ENCODE measurements at places on chromosomes 7 and 10.
A peak's percentile ranks its signal among the peaks of the same experiment; 100 is the strongest.

DNA sequence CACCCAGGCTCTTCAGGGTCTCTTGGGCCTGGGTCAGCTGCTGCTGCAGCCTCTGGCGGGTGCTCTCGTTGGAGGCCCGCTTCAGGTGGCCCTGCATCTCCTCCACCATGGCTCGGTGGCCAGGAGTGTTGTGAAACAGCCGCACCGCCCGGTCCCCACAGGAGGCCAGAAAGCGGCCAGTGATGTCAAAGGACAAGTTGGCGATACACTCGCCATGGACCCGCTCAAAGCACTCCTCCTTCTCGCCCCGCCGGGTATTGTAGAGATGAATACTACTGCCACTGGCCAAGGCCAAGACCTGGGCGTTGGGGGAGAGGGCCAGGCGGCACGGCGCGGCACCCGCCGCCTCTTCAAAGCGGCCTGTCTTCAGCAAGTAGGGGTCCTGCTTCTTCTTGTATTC is 7.9 kb downstream of the TBL2 start:
- no peak for DNase-seq

DNA sequence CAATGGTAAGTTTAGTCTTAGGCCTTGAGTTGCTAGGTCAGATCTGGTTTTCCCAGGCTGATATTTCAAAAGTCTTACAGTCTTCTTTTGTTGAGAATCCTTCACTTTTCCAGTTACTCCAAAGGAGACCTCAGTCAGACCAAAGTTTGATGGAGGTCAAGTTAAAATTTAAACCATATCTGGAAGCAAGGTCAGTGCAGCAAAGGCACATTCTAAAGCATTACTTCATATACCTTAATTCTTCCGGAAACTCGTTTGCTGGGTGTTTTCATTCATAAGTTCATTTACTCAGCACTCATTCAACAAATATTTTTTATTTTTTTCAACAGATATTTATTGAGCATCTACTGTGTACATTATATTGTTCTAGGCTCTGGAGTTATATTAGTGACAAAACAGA is 403.0 kb upstream of the LRGUK start:
- no peak for DNase-seq

DNA sequence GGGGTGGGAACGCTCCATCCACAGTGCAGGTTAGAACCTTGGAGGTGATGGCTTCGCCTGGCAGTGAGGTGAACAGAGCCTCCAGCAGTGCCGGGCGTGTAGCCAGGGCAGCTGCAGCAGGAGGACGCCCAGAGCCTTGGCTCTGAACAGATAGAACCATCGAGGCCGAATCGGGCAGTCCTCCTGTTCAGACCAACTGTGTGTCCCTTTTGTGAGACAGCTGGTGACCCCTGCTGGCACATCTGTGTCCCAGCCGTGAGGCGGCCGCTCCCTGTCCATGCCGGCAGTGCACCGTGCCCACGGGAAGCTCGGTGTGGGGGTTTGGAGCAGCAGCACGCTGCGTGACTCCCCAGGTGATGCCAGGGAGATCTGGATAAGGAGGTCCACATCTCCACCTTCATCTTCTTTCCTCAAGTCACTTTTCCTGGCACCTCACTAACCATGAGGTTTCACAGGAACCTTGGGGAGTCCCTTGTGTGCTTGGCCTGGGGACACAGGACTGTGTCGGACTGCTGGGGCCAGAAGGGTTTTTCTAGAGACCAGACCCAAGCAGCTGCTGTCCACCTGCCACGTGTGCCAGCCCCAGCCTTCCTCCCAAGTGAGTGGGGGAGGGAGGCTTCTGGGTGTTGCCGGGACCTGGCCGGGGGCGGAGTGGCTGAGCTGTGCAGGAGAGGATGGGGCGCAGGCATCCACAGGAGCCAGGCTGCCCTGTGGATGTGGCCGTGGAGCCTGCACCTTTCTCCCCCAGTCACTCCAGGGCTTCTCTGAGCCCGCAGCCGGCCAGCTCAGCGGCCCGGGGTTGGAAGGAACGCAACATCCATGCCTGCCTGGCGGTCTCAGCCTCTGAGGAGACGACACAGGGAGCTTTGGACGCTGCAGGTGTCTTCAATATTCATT is 69.4 kb downstream of the DNAJB6 start:
- DNase-seq, result no peak

DNA sequence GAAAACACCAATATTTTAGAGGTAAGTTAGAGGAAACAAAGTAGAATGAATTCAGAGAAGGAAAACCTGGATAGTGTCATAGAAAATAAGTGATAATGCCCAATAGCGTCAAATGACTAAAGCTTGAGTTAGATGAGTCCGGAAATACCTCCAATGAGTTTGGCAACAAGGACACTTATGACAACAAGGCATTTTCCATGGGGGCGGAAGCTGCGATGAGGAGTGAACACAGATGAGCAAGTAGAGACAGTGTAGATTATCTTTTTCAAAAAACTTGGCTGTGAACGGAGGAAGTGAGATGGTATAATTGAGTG is 383 bp upstream of the R3HCC1L start:
- DNase-seq, result no peak

GRCh38 chr7:47836503-47837202 is 111.6 kb downstream of the PKD1L1 start:
- DNase-seq, result no peak

DNA sequence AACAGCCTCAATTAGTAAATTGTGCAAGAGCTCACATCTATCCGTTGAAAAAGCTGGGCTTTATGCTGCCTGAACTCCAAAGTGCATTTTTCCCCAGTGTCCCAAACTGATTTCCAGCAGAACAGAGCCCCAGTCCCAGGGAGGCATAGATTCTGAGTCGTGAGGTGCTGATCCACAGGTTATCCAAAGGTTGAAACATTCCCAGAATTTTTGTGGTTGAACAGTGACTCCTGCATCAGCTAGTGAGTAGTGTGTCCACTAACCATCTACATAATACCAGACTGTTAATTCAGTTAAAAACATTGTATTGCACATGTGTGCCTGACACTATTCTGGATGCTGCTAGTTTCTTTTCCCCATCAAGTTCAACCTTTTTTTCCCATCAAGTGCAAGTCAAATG is 761.5 kb downstream of the GATA3 start:
- DNase-seq, result no peak

GRCh38 chr7:34136698-34137097 is 231.4 kb downstream of the BMPER start:
- no peak for DNase-seq

- DNase-seq, result no peak
These were observed 65.6 kb upstream of the IGFBP3 start for GRCh38 chr7:45986355-45987298.

- no peak for DNase-seq
These were observed 236.2 kb downstream of the PCLO start for GRCh38 chr7:82926477-82926876.

GRCh38 chr7:87517136-87517815 is 41.8 kb upstream of the ABCB4 start:
- no peak for DNase-seq

- DNase-seq, result no peak
These were observed 106.3 kb downstream of the GRK5 start for GRCh38 chr10:119313644-119314043.

GRCh38 chr7:36208997-36209813 is 56.2 kb downstream of the EEPD1 start:
- no peak for DNase-seq

DNA sequence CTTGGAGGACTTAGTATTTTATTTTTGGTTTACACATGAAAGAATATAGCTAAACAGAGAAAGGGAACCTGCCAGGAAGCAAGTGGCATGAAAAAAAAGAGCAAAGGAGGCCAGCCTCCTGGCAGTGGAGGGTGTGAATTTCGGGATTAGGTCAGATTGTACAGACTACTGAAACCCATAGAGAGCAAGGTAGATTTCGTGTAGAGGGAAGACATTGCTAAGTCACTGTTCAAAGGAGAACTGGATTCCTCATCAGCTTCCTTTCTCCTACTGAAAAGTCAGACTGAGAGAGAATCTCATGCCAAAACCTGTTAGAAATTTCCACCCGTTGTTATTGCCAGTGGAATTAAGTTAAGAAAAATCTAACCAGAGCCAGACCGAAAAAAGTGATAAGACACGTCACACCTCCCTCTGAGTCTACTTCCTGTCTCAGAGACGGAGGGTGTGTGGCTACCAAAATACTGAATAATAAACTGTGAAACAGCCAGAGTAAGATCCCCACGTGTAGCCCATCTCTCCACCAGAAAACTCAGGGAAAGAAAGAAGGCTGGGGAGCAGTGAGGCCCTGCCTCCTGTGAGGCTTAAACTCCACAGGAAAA is 118.8 kb downstream of the SKIDA1 start:
- peak; percentile 26 for DNase-seq

GRCh38 chr7:107836237-107837144 is 33.5 kb upstream of the SLC26A3 start:
- DNase-seq, result no peak

- DNase-seq, result no peak
These were observed 6.8 kb upstream of the OPALIN start for GRCh38 chr10:96365571-96365970.

DNA sequence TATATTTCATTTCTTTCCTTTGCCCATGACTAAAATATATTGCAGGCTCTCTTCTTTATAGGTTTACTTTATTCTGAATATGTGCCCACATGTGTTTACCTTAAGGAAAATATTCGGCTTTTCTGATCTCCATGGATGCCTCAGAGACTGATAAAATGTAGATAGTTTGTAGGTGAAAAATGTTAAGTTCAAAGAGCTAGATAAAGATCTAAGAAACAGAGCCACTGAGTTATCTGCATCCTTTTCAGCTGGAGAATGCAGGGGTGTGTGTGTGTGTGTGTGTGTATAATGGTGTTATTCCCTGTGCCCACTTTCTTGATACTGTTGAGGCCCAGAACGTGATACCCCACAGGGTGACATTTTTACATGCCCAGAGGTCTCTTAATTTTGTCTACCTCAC is 150.8 kb downstream of the LRRC4 start:
- no peak for DNase-seq

GRCh38 chr7:55348502-55348901 is 16.6 kb upstream of the LANCL2 start:
- no peak for DNase-seq

DNA sequence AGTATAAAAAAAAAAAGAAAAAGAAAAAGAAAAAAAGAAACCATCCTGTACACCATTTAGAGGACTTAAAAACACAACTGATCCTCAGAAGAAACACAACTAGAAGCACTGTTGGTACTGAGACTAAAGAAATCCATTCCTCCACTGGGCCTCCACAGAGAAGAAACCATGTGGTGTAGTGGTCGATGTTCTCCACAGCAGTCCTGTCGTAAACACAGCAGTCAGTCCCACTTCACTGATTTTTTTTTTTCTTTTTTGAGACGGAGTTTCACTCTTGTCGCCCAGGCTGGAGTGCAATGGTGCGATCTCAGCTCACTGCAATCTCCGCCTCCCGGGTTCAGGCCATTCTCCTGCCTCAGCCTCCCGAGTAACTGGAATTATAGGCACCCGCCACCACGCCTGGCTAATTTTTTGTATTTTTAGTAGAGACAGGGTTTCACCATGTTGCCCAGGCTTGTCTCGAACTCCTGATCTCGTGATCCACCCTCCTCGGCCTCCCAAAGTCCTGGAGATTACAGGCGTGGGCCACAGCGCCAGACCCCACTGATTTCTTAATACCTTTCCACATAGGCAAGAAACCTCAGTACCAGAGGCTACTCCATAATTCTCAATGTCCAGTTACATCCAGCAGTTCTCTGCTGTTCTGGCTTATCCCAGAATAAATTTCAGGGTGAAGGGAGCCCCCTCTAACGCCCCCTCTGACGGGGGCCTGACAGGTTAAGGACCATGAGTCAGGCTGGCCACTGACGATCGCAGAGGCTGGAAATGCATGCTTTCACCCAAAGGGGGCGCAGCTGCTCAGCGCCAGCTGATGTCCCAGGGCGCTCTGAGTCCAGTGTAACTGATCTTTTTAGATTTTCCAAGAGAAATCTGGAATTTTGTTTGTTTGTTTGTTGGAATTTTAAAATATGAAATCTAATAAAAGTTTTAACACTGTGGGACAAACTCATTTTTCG is 24.8 kb upstream of the FFAR4 start:
- no peak for DNase-seq

DNA sequence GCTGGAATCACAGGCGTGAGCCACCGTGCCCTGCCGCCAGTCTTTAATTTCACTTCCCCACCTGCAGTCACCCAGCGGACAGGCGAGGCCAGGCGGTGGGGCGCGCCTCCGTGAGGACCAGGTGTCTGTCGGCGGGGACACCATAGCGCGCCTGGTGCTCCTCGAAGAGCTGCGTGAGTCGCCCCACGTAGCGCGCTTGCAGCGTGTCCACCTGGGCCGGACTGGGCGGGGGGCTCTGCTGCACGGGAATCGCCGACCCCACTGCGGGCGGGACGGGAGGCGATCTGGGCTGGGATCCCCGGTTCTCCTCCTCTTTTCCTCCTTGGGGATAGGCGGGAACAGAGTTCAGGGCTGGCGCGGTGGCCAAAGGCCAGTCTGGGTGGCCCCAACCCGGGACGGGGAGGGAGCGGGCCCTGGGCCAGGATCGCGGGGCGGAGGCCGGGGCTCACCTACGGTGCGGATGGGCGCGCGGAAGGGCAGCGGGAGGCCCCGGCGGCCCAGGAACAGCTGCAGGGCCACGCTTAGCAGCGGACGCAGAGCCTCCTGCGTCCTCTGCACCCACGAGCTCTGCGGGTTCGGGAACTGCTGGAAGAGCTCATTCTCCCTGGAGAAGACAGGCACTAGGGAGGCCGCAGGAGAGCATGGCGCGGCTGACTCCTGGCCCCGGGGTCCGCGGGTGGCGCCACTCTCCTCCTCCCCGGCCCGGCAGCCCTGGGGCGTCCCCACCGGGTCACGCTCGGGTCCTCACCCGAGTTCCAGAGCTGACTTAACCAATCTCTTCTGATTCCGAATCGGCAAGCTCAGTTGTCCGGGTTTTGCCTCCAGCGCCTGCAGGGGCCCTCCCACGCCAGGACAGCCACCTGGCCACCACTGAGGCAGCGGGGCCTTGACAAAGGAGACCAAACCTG is 1.1 kb upstream of the MOGAT3 start:
- no peak for DNase-seq

GRCh38 chr7:39417642-39418041 is 148.6 kb upstream of the YAE1 start:
- no peak for DNase-seq

DNA sequence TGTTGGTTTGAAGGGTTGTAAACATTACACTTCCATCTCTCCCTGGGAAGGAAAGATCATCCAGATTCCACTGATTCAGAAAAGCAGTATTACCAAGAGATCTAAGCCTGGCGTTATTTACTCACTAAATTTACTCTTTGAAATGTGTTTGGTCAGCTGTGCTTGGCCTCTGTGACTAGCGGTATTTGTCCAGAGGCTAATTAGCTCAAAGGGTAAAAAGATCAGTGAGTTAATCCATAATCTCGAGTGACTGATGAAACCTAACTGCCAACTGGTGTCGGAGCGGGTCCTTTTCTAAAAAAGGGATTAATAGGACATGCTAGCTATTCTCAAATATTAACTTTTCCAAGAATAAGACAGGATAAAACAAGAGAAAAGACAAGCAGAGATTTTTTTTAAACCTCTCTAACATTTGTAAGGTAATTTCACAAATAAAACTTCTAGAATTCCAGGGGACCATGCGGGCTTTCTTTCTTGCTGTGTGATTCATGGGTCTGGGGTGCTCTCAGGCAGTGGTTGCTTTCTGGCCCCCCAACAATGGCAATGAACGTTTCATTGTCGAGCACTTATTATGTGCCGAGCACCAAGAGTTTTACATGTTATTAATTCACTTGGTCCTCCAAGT is 247.3 kb upstream of the AOAH start:
- DNase-seq, result no peak

- no peak for DNase-seq
These were observed 1065.4 kb downstream of the SORCS3 start for GRCh38 chr10:105706281-105707026.

GRCh38 chr10:22623633-22624253 is 90.6 kb downstream of the PIP4K2A start:
- DNase-seq, result no peak

GRCh38 chr10:35420044-35420443 is 83.7 kb downstream of the CCNY start:
- DNase-seq, result no peak

All from left forelimb (tissue), 1 donor.